ENCODE measurements at places on chromosomes 3 and 15. TPM values are rescaled to one million over a fixed set of nuclear protein-coding genes. Genes with fewer than 3 reads are reported as not detected.

EPB42 gene
- polyA plus RNA-seq: not detected

RTP1 gene
- polyA plus RNA-seq: not detected

SNTN gene
- not detected for polyA plus RNA-seq

TMEM212 gene
- not detected for polyA plus RNA-seq

CLDN16 gene
- polyA plus RNA-seq: not detected

EXD1 gene
- polyA plus RNA-seq: not detected

NEDD4 gene
- polyA plus RNA-seq: 4.9 TPM

AADACL2 gene
- polyA plus RNA-seq: not detected

A4GNT gene
- polyA plus RNA-seq: not detected

SERINC4 gene
- polyA plus RNA-seq: 0.59 TPM

LOXL1 gene
- 41.4 TPM for polyA plus RNA-seq
